ENCODE measurements at places on chromosomes 12 and 14.

- no peak for DNase-seq
Measured at GRCh38 chr12:132660052-132660451, 27.1 kb downstream of the POLE start.

DNA sequence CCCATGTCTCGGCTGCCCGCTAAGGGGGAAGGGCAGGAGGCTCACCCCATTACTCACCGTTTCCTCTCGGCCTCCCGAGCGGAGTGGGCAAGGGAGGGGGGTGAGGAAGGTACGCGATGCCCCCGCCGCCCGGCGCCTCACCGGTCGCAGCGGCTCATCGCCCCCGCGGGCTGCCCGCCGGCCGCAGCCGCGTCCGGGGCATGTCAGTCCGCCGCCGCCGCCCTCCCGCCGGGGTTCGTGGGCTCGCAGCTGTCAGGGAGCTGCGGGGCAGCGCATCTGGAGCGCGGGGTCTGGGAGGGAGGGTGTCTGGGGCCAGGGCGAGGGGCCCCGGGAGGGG lies 461 bp downstream of the SLC8A3 start:
- no peak for DNase-seq

- no peak for DNase-seq
Measured at GRCh38 chr12:12983420-12984035, 16.5 kb downstream of the HEBP1 start.

DNA sequence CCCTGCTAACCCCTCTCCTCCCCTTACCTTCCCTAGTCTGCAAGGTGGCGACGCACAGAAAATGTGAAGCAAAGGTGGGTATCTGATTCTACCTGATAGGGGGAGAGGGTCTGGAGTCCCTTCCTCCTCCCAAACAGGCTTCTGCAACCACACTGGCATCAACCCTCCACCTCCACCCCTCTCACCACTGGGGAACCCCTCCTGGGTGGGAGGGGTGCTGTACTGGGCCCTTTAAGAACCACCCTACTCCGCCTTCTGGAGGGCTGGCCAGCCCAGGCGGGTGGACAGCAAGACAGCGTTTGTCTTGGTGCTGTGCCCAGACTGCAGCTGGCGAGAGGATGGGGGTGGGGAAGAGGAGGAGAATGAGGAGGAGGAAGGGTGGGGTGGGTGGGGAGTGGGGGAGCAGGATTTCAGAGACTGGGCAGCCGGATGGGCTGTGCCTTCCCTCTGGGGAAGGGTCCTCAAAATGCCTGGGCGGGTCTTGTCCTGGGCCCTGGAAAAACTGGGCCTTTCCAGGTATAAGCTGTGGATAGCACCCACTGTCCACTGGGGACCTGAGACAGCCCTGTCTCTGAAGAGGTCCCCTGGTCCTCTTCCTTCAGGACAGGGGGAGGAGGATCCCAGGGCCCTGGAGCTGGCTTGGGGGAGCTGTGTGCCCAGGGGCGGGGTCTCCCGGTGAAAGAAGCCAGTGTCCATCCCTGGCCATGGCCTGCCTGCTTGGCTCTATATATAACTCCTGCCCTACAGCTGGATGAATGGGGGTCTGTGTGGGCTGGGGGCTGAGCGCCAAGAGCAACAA lies 2.8 kb downstream of the TNS2 start:
- peak; percentile 95 for DNase-seq

DNA sequence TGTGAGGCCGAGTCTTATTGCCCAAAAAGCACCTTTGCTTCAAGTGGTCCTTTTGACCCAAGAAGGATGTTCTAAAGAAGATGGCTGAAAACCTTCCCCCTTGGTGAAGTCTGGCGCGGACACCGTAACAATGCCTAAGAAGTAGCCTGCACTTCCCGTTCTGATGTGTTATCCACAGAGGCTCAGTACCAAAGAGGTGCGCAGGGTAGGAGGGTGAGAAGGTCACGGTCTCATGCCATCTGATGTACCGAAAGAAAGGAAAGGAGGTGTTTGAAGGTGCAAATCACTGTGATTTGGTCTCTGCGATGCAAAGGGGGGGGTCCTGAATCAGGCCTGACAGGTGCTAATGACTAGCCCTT lies 9.9 kb downstream of the PEBP1 start:
- DNase-seq = no peak

DNA sequence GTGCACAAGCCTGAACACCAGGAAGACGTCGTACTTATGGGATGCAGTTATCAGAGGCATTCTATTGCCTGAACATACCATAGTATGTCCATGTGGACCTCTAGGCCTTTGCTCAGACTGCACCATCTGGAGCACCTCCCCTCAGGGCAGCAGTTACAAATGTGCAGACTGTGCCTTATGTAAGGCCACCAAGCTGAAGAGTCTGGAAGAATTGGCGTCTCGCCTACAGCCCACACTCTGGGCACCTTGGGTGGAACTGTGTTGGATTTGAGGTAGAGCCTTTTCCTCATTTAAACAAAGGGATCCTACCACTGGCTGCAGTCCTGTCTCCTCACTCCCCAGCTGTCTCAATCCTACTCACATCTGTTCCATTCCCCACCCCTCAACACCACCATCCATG lies 204.3 kb upstream of the FRMD6 start:
- no peak for DNase-seq

DNA sequence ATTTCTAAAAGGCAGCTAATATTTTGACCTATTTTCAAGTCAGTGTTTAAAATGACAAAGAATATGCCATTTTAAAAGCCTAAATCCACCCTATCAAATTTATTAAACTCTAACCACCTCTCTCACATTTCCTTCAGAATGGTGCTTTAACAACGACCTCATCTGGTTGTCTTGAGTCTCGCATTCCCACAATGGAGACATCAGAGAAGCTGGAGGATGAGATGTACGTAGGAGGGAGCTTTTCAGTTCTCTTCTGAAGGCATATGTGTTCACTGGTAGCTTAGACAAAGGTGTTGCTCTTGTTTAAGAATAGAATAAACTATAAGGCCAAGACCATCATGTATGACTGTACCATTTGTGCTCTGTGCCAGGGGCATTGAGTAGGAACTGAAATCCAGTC lies 82.9 kb downstream of the BCL2L14 start:
- DNase-seq = no peak

GRCh38 chr12:61713121-61713520 lies 547.1 kb upstream of the USP15 start:
- DNase-seq = no peak

DNA sequence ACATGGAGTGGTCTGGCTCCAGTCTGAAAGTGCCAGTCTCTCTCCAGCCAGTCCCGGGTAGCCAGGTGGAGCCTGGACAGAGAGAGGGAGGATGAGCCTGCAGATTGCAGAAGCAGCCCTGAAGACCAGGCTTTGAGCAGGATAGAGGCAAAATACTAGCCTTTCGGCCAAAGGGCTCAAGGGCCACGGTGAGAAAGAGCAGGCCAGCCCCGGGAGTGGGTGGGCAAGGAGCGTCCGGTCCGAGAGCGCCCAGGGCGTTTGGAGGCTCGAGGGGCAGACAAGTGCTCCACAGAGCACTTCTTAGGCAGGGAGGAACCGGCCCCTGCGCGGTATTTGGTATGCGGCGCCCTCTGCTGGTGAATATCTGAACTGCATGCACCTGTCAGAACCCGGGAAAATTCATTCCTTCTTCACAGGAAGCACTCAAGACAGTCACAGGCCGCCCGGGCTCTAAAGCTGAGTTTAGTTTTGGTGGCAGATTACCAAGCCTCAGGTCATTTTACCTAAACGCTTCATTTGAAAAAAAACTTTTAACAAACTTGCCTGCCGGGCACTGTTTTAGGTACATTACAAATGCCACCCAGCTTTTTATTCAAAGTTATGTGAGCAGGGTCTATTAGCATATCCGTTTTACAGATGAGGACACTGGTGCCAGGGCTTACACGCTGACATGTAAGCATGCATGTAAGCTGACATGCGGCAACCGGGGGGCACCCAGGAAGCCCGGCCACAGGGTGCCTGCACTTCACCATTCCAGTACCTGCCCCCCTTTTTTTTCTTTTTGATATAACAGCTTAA lies 21.0 kb upstream of the PSMC1 start:
- DNase-seq = no peak

DNA sequence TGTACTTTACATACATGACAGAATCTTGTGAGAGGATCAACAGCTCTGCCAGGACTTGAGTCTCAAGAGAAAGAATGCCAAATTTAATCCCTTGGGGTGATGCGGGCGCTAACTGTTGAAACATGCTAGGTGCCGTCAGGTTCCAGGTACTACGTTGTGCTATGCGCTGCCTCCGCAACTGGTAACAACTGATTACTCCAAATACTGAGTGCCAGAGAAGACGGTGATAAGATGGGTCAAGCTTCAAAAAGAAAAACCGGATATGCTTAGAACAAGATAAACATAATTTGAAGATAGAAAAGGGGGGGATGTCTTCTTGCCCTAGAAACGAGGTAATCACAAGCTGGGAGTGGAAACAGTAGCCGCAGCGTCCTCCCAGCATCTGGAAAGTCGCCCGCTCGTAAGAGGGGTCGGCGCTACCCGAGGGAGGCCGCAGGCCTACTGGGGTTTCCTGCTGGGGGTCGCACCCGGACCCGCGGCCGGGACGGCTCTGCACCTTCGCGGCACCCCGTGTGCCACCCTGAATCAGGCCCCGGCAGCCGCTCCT lies 678 bp downstream of the ZBTB25 start:
- no peak for DNase-seq

DNA sequence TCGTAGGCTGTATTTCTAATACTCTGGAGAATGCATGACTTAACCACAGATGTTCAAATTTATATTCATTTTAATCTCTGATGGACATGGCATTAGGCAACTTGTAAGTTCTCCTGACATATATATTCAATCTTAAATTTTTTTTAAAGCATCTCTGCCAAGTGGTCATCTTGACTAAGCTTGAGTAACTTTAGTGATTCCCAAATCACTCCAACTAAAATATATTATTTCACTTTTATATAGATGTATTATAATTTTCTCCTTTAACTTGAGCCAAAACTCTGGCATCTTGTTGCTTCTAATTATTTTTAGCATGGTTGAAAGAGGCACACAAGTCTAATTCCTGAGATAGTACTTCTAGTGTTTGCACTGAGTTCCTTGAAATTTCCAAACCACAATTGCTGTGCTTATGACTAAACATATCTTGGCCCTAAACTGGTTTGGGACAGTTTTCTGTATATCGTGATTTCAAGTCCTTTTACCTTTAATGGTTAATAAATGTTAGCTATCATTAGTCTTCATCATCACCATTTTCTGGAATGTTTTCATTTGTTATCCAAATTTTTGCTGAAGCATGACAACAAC lies 8.4 kb downstream of the LRFN5 start:
- no peak for DNase-seq

DNA sequence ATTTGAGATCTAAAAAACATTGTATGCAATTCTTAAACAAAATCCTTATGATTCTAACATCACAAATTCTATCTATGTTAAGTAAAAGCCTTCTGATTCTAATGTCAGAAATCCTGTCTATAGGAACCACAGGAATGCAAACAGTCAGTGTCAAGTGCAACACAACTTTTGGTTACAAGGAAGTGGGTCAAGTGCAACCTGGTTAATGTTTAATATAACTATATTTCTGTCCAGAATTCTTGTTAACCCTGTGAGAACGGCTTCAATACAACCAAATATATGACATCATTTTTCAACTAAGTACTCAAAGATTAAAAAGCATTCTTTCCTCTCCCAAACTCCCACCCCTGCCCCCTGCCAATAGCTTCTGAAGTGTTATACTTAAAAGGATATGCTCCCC lies 107.9 kb upstream of the PLEKHA5 start:
- no peak for DNase-seq

DNA sequence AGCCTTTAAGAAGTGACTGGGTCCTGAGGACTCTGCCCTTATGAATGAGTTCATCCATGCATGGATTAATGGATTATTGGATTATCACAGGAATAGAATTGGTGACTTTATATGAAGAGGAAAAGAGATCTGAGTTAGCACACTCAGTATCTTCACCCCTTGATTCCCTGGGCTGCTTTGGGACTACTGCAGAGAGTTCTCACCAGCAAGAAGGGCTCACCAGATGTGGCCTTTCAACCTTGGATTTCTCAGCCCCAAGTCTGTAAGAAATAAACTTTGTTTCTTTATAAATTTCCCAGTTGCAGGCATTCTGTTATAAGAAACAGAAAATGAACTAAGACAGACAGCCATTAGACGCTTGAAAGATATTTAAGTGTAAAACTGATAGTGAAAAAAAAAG lies 509.2 kb downstream of the FLRT2 start:
- DNase-seq = no peak

DNA sequence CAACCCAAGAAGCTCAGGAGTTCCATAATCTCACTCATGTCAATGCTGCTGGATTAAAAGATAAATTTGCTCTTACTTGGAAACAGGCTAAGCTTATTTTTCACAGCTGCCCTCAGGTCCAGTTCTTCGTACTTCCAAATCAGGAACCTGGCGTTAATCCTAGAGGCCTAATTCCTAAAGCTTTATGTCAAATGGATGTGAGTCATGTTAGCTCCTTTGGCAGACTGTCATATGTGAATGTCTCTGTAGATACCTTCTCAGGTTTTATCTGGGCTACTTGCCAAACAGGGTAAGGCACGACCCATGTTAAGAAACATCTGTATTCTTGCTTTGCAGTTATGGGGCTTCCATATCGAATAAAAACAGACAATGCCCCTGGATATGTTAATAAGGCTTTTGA lies 504.6 kb downstream of the ALG10 start:
- DNase-seq = no peak

GRCh38 chr12:90079529-90080210 lies 371.0 kb upstream of the ATP2B1 start:
- no peak for DNase-seq

- DNase-seq = no peak
Measured at GRCh38 chr12:52364901-52365489, 2.3 kb downstream of the KRT85 start.

DNA sequence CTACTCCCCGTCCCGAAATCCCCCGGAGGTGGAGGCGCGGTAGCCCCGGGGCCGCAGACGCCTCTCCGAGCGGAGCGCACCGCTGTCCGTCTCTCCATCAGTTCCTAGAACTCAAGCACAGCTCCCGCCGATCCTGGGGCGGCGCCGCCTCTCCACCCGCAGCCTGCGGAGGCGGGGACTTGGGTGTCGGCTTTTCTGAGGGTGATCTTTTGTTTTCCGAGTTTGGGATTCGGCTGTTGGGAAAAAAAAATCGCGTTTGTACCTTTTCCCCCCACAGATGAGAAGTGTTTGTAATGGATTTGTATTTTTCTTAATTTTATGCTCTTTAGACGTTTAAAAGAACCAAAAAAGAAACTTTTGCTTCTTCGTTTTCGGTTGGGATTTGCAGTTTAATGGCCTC lies 26.6 kb downstream of the LRCOL1 start:
- no peak for DNase-seq

DNA sequence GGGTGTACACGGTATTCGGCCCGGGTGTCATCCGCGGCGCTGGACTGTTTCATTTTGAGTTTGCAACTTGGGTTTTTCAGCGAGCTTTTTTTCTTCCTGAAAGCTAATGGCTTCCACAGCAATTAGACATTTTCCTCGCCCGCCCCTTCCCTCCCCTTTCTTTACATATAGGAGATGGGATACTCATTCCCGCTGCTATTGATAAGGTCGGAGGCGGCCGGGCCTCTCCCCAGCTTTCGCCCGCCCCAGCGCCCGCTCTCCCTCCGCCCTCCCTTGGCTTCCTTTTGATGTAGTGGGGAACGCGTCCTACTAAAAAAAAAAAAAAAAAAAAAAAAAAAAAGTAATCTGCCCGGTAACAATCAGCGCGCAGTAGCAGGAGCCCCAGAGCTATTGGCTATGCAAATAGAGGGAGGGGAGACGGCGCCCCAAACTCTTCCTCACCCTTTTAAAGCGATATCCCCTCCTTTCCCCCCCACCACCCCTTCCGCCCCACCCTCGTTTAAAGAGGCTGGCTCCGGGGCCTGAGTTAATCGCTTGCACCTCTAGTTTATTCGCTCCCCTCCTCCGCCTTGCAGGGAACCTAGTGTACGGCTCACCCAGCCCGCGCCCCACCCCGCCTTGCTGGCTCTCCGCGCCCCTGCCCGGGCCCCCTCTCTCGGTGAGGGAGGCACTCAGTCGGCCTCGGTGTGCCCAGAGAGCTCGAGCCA lies 1.7 kb upstream of the CCND2 start:
- peak; percentile 96 for DNase-seq
